ENCODE measurements at places on chromosomes 7 and 10. TPM values are rescaled to one million over a fixed set of nuclear protein-coding genes. Genes with fewer than 3 reads are reported as not detected.
A peak's percentile ranks its signal among the peaks of the same experiment; 100 is the strongest.

CCDC172 gene
- not detected for total RNA-seq

GIMAP4 gene
- total RNA-seq: 21.3 TPM

ATOH7 gene
- not detected for total RNA-seq

MYO1G gene
- total RNA-seq: 3.9 TPM

SLC26A4 gene
- 0.19 TPM for total RNA-seq

RBM28 gene
- 16.1 TPM for total RNA-seq

ZNF777 gene
- total RNA-seq: 3.8 TPM

ZNF736 gene
- 9.5 TPM for total RNA-seq

DNA sequence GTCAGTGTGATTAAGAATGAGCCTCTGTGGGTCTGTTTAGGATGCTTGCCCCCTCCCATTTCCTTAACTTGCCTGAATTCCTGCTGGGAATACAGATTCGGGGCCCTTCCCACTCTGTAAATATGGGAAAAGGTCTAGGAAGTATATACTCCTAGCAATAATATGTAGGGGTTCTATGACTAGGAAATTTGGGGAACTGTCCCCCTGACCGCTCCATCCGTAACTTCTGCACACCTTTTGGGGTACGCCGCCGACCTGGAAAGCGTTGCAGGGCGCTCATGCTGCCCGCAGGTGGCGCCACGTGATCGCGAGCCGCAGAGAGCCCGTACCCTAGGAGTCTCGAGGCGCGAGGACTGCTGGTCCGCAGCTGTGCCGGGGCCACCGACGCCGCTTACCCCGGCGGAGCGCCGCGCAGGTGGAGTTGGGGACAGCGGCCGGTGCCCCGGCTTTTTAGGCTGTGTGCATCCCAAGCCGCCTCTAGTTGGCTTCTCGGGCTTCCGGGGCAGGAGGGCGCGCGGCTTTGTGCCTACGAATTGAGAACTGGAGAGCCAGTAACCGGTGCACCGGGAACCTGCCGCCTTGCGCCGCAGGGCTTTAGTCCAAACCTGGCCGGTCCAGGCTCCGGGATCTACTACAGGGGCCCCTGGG, 656 bp upstream of the CNNM2 start:
- peak; percentile 87 for DNase-seq
- H3K27ac ChIP-seq: peak overlapping the region; percentile 87
- peaks cover 43% of the 10 kb centered on the region for H3K4me1 ChIP-seq

DNA sequence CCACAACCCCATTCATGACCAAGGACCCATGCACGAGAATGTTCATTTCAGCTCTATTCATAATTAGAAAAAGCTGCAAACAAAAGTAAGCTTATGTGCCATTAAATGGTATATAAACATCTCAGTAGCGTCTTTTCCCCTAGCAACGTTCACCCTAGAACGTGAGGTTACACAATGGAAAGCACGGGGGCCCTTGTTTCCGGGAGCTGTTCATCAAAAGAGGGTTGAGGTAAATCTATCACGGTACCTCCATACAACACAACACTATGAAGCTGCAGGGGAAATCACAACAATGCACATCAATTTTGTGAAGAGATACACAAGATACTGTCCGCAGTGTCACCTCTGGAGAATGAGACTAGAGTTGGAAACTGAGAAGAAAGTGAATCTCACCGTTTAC, 80.9 kb upstream of the DDC start:
- H3K27ac ChIP-seq: no peak overlapping the region
- no peaks in the 10 kb centered on the region for H3K27me3 ChIP-seq
- H3K4me1 ChIP-seq: no peaks in the 10 kb centered on the region
- no peak for DNase-seq
- H3K4me3 ChIP-seq: no peak overlapping the region

DNA sequence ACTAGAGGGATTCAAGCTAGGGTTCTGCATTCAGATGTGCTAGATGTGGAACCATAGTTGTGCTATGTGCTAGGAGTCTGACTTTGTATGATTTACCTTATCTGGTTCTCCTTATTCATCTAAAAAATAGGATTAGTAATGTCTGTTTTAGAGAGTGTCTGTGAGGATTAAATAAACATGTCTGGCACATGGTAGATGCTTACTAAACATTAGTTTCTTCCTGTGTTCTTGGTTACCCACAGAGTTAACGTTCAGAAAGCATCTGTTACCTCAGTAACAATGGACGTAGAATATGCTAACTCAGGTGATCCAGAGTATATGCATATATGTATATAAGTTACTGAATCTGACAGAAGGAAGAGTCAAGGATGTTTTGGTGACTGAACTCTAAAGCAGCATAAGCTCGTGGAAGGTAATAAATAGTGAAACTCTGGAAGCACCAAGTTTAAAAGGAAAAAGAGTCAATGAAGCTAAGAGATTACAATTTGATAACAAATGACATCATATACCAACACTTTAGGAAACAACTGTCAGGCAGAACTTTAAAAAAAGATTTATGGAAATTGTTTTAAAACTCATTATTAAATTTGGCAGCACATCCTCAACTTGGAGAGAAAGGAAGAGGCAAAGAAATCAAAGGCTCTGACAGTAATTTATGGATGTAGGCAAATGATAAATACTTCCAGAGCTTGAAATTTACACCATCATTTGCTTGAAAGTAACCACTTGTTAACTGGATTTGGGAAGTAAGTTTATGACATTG, 127.0 kb downstream of the CCNY start:
- H3K4me3 ChIP-seq: no peak overlapping the region
- DNase-seq: no peak
- H3K4me1 ChIP-seq: peaks cover 14% of the 10 kb centered on the region

DNA sequence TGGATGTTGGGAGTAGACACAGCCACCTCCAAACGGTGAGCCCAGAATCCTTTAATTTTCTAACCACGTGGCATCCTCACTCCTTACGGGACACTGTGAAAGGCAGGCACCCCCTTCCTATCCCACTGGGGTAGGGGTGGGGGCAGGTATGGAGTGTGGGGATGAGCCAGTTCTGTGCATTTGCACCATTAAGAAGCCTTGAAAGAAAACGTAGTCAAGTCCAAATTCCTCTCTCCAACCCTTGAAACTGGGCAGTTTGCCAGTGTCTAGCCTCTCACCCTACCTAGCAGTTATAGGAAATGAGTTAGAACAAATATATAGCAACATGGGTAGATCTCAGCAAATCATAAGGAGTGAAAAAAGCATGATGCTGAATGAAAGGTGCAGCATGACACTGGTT, 92.4 kb upstream of the LEP start:
- no peak overlapping the region for H3K27ac ChIP-seq
- no peaks in the 10 kb centered on the region for H3K36me3 ChIP-seq
- no peak overlapping the region for H3K4me3 ChIP-seq
- no peak for DNase-seq
- H3K4me1 ChIP-seq: no peaks in the 10 kb centered on the region
- H3K27me3 ChIP-seq: peaks cover 2% of the 10 kb centered on the region

GRCh38 chr10:33509231-33509831, 174.9 kb upstream of the NRP1 start:
- H3K4me3 ChIP-seq: no peak overlapping the region
- no peaks in the 10 kb centered on the region for H3K27me3 ChIP-seq
- no peaks in the 10 kb centered on the region for H3K36me3 ChIP-seq
- peaks cover 2% of the 10 kb centered on the region for H3K4me1 ChIP-seq
- H3K27ac ChIP-seq: no peak overlapping the region
- DNase-seq: no peak

- no peaks in the 10 kb centered on the region for H3K27me3 ChIP-seq
- H3K27ac ChIP-seq: no peak overlapping the region
- no peak overlapping the region for H3K4me3 ChIP-seq
- no peaks in the 10 kb centered on the region for H3K4me1 ChIP-seq
- DNase-seq: no peak
- H3K36me3 ChIP-seq: no peaks in the 10 kb centered on the region
These were observed 117.9 kb downstream of the MTPAP start for GRCh38 chr10:30231071-30231652.

DNA sequence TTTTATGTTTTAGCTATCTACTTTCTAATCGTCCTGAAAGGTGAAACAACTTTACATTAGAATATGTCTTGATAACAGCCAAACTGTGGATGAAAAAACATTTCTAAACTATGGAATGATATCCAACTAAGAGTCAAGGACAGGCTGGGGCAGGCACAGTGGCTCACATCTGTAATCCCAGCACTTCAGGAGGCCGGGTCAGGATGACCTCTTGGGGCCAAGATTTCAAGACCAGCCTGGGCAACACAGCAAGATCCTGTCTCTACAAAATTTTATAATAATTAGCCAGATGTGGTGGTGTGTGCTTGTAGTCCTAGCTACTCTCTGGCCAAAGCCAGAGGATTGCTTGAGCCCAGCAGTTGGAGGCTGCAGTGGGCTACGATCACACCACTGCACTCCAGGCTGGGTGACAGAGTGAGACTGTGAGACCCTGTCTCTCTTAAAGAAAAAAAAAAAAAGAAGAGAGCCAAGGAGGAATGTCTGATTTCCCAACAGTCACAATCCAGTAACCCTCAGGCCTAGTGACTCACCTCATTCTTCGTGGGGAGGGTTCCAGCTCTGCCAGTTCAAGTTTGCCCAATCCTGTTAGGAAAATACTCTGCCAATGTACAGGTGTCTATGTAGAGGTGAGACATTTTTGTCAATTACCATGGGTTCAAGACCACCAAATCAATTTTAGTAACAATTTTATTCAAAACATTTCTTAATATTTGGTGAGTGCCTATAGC, 14.6 kb upstream of the FZD1 start:
- no peak for DNase-seq
- H3K27me3 ChIP-seq: no peaks in the 10 kb centered on the region
- H3K4me1 ChIP-seq: no peaks in the 10 kb centered on the region
- no peaks in the 10 kb centered on the region for H3K36me3 ChIP-seq
- no peak overlapping the region for H3K4me3 ChIP-seq

GRCh38 chr10:31782701-31783100, 145.9 kb downstream of the ARHGAP12 start:
- H3K36me3 ChIP-seq: no peaks in the 10 kb centered on the region
- H3K27ac ChIP-seq: no peak overlapping the region
- no peaks in the 10 kb centered on the region for H3K4me1 ChIP-seq
- H3K4me3 ChIP-seq: no peak overlapping the region
- no peak for DNase-seq

DNA sequence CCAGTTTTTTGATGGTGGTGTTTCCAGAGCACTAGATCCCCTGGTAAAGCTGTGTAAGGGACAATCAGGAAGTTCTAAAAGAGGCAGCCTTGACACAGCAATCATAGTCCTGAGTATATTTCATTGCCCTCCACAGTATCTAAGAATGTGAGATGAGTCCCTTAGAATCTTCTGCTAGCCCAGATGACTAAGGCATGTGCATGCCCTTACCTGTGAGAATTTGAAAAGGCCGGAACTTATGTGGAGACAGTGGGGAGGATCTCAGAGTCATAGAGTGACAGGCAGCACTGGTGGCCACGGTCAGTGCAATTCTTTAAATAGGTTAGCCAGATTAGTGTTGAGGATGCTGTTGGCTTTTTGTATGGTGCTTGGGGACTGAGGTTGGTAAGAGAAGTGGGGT, 361.4 kb upstream of the VSTM2A start:
- no peak for DNase-seq
- H3K27ac ChIP-seq: no peak overlapping the region
- H3K27me3 ChIP-seq: no peaks in the 10 kb centered on the region
- no peak overlapping the region for H3K4me3 ChIP-seq
- H3K36me3 ChIP-seq: no peaks in the 10 kb centered on the region

GRCh38 chr7:148419856-148420832, 170.4 kb upstream of the C7orf33 start:
- no peak overlapping the region for H3K27ac ChIP-seq
- no peaks in the 10 kb centered on the region for H3K4me1 ChIP-seq
- H3K4me3 ChIP-seq: no peak overlapping the region

- no peak overlapping the region for H3K27ac ChIP-seq
- H3K27me3 ChIP-seq: no peaks in the 10 kb centered on the region
- no peak for DNase-seq
- H3K4me1 ChIP-seq: no peaks in the 10 kb centered on the region
- no peaks in the 10 kb centered on the region for H3K36me3 ChIP-seq
These were observed 204.9 kb upstream of the NPSR1 start for GRCh38 chr7:34453150-34453549.

- no peaks in the 10 kb centered on the region for H3K4me1 ChIP-seq
- H3K27ac ChIP-seq: no peak overlapping the region
- H3K27me3 ChIP-seq: no peaks in the 10 kb centered on the region
- H3K36me3 ChIP-seq: no peaks in the 10 kb centered on the region
- DNase-seq: no peak
- no peak overlapping the region for H3K4me3 ChIP-seq
These were observed 432.9 kb downstream of the SORCS3 start for GRCh38 chr10:105073999-105074398.

- no peaks in the 10 kb centered on the region for H3K36me3 ChIP-seq
- peaks cover 17% of the 10 kb centered on the region for H3K4me1 ChIP-seq
- H3K27me3 ChIP-seq: no peaks in the 10 kb centered on the region
- H3K4me3 ChIP-seq: peak within 1 kb of the TSS; percentile 95
- DNase-seq: no peak
These were observed at the start of gene DPY19L1 for GRCh38 chr7:35037211-35037525. DPY19L1 (minus strand) TSS chr7:35037485; CDS start chr7:35037394, 91 bp downstream.
